HAP-1 (cell line): ENCODE measurements at places on chromosomes 4 and X.

- no peak for DNase-seq
Measured at GRCh38 chr4:120801137-120801758, 121.3 kb downstream of the PRDM5 start.

DNA sequence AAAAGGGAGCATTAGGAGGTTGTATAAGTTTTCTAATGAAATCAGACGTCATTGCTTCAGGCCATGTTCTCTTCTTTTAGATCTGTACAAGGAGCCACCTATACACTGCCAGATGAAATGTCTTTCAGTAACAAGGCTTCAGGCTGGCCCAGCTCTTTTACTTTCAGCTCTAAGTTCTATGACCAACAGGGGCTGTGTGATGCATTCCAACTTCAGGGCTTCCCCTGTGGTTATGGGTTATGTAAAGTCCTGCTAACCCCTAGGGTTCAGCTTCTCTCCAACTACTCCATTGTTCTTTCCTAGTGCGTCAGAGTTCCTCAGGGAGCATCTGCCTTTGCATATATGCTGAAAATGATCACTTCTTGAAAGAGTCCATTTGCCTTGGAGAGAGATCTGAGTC lies 79.4 kb upstream of the TTC29 start:
- DNase-seq, result no peak

DNA sequence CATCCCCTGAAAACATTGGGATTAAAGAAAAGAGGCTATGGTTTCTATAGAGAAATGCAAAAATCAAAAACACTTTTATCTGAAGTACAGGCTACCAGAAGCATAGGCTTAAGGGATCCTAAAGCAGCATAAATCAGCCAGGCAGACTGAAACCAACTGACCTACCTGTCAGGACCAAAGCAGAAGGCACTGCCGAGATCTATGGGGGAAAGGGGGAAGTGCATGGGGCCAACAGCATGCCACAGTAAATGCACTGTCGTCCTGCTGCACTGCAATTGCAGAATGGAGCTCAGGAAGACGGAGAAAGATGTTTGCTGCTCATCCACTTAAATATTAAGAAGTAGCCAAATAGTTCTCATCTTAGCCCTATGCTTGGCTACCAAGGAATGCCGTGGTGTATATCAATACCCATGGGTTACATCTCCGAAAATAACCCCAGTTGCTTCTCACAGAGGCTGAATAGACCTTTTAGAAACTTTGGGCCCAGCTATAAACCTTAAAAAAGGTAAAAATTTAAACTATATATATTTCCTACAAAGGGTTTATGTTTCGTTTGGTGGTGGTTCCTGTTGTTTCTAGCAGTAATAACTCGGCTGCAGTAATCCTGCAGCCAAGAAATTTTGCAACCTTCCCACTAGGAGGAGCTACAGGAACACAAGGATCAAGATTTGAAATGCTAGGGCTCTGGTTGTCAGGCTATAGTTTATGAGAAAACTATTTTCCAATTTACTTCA lies 312.2 kb upstream of the DIAPH2 start:
- peak; percentile 81 for DNase-seq

DNA sequence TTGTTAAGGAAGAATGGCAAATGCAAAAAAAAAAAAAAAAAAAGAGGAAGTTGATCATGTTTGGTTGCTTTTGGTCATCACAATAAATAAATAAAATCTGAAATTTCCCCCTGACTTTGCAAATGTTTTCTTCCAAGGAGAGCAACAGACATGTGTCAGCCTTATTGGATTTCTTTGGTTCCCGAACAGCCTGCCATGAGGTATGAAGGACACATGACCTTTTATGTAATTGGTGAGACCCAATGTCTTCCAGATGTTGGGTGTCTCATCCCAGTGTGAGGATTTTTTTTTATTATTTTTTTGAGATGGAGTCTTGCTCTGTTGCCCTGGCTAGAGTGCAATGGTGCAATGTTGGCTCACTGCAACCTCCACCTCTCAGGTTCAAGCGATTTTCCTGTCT lies 24.6 kb upstream of the CD99 start:
- DNase-seq, result no peak

DNA sequence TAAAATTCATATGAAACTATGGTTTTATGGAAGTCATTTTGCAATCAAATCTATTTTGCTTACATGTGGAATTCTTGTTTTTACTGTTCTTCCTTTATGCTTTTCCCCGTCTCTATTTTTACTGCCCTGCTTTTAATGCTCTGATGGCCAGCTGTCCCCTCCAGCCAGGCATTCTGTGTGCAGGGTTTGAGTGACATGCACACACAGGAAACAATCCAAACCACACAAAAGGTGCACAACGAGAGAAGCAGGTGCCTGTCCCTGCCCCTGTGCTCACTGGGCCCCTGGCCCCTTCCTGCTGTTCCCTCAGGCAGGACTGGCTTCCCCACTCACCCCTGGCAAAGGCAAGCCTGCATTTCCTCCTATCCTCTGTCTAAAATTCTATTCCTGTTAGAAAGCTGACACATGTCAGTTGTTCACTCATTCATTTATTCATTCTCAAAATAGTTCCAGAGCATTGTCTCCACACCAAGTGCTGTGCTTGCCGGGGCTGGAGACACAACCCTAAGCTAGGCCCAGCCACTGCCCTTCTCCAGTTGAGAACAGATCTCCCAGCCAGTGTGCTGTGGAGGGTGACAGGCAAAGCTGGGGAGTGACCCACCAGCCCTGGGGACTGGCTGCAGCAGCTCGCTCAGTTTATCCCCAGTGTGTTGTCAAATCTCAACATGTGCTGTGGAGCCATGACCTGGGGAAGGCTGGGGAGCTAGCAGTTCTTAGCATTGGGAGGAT lies 346.3 kb downstream of the FBXW7 start:
- no peak for DNase-seq

GRCh38 chr4:177410566-177410965 lies 31.7 kb downstream of the AGA start:
- DNase-seq, result no peak

DNA sequence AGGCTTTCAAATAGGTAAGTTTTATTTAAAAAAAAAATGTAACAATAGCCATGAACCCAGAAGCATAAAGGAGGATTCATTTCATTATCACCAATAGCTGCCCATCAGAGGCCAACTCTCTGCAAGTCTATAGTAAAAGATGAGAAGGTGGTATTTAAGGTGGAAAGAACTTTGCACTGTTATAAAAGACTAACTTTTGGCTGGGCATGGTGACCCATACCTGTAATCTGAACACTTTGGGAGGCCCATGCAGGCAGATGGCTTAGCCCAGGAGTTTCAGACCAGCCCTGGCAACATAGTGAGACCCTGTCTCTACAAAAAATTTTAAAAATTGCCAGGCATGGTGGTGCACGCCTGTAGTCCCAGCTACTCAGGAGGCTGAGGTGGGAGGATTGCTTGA lies 43.3 kb downstream of the RPS3A start:
- DNase-seq, result no peak

DNA sequence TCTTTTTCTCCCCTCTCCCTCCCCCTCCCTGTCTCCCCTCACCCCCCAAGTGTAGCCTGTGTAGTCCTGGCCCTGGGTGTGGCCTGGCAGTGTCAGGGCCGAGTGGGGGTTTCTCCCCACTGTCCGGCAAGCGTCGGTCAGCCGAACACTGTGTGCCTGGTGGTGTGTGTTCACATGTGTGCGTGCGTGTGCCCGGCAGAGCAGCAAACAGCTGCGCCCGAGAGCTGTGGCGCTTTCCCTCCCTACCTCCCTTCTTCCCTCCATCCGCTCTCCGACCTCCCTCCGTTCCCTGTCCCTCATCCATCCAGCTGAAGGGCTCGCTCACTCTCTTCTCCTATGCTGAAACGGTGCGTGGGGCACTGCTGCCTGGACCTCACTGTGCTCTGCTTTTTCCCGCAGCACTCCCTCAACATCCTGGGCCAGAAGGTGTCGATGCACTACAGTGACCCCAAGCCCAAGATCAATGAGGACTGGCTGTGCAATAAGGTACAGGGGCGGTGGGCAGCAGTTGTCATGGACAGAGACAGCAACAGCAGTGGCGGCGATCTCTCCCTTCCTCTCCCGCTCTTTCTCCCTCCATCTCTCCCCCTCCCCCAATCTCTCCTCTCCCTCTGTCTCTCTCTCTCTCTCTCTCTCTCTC lies 17.4 kb upstream of the UBA1 start:
- no peak for DNase-seq

GRCh38 chrX:16212436-16212835 lies 45.2 kb downstream of the MAGEB17 start:
- DNase-seq, result peak; percentile 30

DNA sequence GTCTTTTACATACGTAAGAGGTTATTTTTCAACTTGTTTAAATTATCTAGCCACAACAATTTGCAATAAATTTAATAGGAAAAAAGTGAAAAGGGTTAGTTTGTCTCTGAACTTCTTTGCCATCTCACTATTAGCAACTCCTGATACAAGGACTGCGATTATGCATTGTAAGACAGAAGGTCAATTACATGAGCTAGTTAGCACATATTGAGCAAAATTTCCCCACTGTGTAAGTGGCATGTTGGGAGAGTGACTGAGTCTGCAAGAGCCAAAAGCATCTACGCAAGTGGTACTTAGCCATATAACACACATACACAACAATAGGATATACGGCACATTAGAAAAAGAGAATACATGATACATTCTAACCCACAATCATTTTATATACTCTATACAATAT lies 927.2 kb downstream of the STPG2 start:
- DNase-seq, result no peak

GRCh38 chr4:17810260-17811077 lies at the start of the genes DCAF16 and NCAPG:
TSS of gene DCAF16 (minus strand) at chr4:17810757. CDS start at chr4:17804141, 6,616 bp downstream.
TSS of gene NCAPG (plus strand) at chr4:17810979. CDS start at chr4:17811078, 99 bp downstream.
- peak; percentile 99 for DNase-seq

DNA sequence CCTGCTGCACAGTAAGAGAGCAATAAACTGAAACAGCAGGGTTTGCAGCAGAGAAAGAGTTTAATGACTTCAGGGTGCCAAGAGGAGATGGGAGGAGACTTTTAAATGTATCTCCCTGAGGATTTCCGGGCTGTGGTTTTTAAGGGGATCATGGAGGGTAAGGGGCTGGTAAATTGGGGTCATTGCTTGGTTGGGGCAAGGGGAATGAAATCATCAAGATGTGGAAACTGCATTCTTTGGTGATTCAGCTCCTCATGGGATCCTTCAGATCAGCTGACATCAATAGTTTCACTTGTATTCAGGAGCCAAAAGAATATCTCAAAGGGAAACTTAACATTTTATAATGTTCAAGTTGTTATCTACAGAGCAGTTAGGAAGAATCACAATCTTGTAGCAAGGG lies 174.3 kb upstream of the ANXA10 start:
- DNase-seq, result no peak

DNA sequence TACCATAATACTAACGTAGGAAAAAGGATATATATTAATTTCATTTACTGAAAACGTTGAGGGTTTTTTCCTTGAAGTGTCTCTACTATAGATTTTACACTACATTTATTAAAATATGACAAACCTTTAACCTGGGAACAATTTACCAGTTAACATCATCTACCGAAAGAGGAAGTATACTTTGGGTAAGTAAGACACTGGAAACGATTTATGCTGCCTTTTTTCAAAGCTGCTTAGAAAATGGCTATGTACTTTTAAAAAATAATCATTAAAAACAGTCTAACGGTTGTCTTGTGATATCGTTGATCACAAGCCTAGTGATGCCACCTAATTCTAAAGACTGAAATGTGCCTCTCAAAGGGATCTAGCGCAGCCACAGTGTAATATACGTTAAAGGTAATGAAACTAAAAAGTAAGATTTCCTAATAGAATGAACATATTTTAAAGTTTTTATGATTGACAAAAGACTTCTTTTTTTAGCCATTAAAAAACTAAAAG lies 50.4 kb downstream of the STX18 start:
- no peak for DNase-seq

DNA sequence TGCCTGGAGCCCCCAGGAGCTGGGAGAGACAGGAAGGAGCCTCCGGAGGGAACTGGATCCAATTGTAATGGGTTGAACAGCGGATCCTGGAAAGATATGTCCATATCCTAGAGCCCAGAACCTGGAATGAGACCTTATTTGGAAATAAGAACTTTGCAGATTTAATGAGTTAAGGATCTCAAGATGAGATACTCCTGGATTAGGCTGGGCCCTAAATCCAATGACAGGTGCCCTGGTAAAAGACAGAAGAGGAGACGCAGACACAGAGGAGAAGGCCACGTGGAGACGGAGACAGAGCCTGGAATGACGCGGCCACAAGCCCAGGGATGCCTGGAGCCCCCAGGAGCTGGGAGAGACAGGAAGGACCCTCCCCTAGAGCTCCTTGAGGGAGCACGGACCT lies 34.1 kb downstream of the P2RY8 start:
- DNase-seq, result no peak

DNA sequence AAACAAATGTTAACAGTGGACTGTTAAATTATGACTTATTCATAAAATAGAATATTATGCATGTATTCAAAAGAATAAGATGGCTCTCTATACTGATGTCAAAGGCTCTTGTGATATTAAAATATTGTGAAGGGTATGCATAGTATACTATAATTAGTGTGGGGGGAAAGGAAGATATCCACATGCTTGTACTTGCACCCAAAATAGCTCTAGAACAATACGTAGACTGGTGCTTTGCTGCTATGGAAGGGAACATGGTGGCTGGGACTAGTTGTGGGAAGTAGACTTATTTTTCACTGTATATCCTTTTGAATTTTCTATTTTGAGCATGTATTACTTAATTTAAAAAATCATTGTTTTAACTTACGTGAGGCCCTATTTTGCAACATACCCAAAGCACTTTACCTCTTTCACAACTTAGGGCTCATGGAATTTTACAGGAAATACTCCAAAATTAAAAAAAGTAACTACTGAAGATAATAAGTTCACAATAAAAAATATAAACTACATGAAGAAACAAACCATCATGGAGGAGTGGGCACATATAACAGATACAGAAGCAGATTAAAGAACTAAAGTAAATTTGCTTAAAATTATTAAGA lies 7.9 kb downstream of the PGRMC2 start:
- DNase-seq, result no peak

GRCh38 chr4:15194520-15194919 lies 192.2 kb downstream of the CPEB2 start:
- no peak for DNase-seq

GRCh38 chrX:151384807-151385206 lies 12.2 kb upstream of the VMA21 start:
- no peak for DNase-seq

- peak; percentile 31 for DNase-seq
Measured at GRCh38 chrX:43676971-43677572, 21.0 kb downstream of the MAOA start.

- no peak for DNase-seq
Measured at GRCh38 chr4:18767921-18768320, 746.4 kb upstream of the LCORL start.

DNA sequence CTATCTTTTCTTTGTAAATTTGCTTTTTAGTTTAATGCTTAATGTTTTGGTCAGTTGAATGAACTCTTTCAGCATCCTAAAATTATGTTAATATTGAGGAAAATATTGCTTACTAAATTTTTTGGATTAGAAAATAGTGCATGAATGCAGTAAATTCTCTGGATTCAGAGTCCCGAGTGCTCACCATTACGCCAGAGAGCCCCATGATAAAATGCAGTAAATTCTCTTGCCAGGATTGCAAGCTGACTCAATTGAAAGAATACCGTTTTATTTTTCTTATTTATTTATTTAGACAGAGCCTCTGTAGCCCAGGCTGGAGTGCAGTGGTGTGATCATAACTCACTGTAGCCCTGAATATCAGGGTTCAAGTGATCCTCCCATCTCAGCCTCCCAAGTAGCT lies 60.9 kb upstream of the ENPEP start:
- DNase-seq, result no peak

GRCh38 chr4:42750091-42750490 lies 93.2 kb upstream of the ATP8A1 start:
- DNase-seq, result no peak
